Activated T-helper 1 cell treated with anti-CD3 and anti-CD28 coated beads, Interleukin-2, amount 50 U/mL, for 16 hours (primary cell): ENCODE measurements at places on chromosomes 3 and 15.

- DNase-seq: no peak
These were observed 2.4 kb downstream of the EHD4 start for GRCh38 chr15:41969851-41970431.

DNA sequence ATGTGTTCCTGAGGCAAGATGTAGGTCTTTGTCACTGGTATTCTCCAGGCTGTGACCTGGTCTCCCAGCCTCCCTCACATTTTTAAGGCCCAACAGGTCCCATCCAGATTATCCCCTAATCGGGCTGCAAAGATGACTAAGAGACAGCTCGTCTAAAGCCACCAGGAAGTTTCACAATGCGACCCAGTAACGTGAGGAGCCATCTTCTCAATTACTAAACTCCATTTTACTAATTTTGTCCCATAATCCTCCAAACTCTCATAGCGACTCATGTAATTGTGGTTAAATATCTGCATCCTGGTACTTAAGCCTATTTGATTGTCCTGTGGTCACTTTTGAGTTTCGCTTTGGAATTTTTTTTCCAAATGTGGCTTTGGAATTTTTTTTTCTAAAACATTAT, 8.7 kb upstream of the PLA2G4F start:
- no peak for DNase-seq

DNA sequence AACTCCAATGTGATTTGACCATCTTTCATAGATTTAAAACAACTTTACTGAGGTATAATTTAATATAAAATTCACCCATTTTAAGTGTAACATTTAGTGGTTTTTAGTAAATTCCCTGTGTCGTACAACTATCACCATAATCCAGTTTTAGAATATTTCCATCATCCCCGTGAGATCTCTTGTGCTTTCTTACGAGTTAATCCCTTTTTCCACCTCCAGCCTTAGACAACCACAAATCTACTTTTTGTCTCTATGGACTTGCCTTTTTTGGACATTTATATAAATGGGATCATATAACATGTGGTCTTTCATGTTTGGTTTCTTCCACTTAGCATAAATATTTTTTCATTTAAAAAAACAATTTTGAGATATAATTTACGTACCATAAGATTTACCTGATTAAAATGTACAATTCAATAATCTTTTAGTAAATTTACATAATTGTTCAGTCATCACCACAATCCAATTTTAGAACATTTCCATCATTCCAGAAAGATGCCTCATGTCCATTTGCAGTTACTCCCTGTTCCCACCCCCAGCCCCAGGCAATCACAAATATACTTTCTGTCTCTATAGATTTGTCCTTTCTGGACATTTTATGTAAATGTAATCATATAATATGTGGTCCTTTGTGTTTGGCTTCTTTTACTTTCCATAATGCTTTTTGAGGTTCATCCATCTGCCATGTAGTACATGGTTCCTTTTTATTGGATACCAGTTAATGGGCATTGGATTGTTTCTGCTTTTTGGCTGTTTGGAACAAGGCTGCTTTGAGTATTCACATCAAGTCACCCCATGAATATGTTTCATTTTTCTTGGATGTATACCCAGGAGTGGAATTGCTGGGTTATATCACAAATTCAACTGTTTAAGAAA, 3.1 kb downstream of the OXSR1 start:
- DNase-seq: no peak

DNA sequence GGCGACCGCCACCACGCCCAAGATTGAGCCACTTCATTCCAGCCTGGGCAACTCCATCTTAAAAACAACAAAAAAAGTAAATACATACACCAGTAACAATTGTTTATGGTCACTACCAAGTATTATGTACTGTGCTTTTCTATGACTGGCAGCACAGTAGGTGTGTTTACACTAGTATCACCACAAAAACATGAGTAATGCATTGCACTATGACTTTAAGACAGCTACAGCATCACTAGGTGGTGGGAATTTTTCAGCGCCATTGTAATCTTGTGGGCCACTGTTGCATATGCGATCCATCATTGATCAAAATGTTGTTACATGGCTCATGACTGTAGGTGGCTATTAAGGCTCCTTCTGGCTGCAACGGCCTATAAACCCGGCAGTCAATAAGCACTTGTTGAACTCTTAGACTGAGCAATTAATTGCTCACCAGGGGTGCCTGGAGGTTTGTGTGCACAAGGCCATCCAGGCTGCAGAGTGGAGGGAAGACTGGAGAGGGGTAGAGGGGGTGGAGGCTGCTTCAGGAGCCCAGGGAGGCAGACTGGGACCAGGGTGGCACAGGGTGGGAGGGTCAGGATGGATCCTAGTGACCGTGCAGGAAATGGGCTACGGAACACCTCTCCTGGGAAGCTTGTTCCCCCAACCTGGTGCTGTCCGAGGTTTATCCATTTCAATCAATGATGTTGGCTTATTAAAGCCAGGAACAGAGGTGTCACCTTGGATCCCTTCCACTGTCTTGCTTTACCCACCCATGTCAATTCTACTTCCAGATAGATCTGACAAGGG, 17.9 kb upstream of the COPG1 start:
- DNase-seq: no peak

GRCh38 chr15:65907661-65908060, 38.4 kb downstream of the RAB11A start:
- DNase-seq: no peak

GRCh38 chr3:77945320-77945719, 905.4 kb downstream of the ROBO2 start:
- no peak for DNase-seq

- no peak for DNase-seq
These were observed 46.7 kb downstream of the MESD start for GRCh38 chr15:80942746-80943565.

DNA sequence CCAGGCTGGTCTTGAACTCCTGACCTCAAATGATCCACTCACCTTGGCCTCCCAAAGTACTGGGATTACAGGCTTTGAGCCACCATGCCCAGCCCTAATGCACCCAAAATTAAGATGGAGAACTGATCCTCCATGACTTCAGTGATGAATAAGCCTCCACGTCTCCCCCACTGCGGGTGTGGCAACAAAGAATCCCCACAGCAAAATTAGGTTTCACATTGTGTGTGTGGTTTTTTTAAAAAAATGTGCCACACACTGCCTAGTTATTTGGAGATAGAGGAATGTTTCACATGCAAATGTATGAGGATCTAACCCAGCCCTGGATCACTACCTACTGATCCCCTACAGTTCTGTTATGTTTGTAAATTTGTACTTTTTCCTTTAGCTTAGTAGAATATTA, 17.3 kb downstream of the HDAC11 start:
- no peak for DNase-seq
